ENCODE measurements at places on chromosomes 11 and 22.

GRCh38 chr11:42521994-42522393 is 789.8 kb upstream of the API5 start:
- DNase-seq = no peak

DNA sequence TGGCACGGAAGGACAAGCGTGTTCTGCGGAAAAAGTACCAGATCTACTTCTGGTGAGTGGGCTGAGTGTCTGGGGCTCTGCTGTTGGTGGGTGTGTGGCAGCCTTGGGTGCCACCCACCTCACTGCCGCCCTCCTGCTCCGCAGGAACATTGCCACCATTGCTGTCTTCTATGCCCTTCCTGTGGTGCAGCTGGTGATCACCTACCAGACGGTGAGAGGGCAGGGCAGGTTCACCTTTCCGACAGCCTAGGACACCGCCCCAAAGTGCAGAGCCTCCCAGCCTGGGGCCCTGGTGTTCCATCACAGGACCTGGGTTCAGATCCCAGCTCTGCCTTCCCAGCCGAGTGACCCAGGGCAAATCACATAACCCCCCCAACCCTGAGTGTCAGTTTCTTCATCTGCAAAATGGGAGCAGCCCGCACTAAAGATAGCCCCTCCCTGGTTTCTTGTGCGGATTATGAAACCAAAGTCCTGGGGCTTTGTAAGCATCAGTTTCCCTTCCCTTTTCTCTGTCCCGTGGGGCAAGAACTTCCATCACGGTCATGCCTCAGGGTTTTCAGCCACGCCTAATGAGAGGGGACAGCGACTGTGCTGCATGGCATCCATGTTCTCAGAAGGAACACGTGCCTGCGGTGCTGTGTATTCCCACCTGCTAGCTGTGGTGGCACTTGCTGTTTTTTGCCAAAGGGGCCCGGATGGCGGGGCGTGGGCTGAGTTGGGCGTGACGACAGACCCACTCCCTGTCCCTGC is 9.8 kb upstream of the TAGLN start:
- DNase-seq = no peak

DNA sequence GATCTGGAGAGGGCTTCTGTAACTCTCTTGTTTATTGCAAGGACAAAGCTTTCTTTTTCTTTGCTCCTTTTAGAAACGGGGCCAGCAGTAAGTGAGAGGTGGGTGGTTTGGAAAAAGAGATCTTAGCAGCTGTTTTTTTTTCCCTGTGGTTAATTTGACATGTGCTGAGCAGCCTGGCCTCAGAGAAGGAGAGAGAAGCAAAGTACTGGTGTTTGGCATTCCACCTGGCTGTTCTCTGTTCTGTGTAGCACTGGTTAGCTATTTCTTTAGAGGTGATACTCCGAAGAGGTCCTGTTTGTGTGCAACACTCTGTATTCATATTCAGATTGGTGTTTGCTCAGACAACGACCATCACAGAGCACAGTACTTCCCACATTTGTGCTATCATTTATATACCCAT is 80.8 kb upstream of the SORL1-AS1 start:
- DNase-seq = no peak

- DNase-seq = no peak
These were observed 40.3 kb upstream of the TTLL12 start for GRCh38 chr22:43227239-43227630.

DNA sequence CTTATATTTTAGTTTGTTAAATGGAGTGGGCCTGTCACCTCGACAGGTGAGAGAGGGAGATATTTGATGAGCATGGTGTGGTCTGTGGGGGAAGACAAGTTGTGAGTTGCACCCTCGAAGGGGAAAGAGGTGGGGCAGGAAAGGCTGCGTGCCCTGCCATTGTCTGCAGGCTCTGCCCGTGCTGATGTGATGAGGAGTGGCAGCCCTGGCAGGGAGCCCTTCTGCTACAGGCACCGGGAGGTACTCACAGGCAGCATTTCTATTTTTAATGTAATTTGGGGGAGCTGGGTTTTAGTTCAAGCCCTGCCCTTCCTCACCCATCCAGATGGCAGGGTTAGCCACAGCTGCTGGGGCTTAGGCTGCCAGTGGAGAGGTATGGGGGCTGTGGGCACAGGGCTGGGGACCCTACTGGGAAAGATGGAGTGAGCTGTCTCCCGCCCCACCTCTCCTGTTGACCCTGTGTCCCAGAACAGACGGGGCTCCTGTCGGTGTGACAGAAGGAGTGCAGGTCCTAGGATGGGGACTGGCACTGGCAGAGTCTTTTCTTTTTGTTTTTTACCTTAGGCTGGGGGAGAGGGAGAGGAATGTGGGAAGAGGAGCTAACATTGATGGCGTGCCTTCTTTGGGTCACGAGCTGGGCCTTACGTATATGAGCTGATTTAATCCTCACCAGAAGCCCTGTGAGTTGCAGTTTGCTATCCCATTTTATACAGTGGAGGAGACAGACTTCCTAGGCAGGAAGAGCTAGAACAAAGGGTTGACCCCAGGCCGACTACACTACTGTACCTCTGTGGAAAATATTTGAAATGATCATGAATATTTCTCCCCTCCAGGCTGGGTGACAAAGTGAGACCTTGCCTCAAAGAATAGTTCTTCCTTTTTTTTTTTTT is 51.6 kb downstream of the CEP164 start:
- no peak for DNase-seq

DNA sequence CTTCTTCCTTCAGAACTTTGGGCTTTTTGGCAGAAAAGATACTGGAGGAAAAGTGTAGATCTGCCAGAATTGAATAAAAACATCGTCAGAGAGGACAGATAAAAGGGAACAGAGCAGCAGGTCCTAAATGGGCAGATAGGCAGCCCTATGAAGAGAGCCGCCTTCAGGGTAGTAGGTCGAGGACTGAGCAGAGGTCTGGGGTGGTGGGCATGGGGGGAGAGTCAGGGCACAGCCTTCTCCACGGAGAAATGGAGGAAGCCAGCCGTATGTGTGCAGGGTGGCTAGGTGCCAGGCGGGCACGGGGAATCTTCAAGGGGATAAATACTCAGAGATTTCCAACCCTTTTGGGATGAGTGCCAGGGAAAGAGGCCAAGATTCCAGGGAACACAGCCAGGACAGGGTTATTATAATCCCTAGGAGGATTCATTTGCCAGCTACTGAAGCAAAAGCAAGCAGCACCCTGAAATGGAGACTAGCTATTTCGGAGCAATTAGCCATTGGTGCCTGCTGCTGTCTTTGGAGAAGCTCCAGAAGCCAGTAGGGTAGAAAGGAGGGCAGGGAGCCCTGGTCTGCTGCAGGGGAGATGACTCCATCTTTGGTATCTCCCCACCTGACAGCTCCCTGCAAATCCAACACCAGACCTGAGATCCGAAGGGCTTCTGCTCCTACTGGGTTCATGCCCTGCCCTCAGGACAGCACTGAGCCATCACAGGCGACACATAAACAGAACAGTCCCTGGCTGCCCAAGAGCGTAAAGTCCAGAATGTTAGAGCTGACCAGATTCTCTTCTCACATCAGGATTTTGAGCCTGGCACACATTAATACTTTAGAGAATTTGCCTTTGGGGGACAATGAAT is 174.5 kb upstream of the NTM start:
- no peak for DNase-seq

GRCh38 chr11:114483929-114484328 is 44.7 kb downstream of the REXO2 start:
- DNase-seq = no peak

DNA sequence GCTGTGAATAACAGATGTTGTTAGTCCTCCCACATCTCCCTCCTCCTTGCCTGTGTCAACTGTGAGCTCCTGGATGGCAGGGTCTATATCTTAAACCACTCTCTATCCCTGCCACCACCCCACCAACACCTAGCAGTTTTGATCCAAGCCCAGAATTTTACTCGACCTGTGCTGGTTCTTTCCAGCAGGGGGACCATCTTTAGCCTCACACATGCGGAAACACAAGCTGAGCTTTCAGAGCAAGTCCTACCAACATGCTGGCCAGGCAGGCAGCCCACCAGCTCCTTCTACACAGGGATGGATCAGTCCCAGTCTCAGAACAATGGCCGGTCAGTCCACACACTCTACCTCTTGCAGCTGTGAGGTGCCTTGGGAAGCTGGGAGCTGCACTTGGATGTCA is 231.5 kb downstream of the NXPE2 start:
- no peak for DNase-seq

DNA sequence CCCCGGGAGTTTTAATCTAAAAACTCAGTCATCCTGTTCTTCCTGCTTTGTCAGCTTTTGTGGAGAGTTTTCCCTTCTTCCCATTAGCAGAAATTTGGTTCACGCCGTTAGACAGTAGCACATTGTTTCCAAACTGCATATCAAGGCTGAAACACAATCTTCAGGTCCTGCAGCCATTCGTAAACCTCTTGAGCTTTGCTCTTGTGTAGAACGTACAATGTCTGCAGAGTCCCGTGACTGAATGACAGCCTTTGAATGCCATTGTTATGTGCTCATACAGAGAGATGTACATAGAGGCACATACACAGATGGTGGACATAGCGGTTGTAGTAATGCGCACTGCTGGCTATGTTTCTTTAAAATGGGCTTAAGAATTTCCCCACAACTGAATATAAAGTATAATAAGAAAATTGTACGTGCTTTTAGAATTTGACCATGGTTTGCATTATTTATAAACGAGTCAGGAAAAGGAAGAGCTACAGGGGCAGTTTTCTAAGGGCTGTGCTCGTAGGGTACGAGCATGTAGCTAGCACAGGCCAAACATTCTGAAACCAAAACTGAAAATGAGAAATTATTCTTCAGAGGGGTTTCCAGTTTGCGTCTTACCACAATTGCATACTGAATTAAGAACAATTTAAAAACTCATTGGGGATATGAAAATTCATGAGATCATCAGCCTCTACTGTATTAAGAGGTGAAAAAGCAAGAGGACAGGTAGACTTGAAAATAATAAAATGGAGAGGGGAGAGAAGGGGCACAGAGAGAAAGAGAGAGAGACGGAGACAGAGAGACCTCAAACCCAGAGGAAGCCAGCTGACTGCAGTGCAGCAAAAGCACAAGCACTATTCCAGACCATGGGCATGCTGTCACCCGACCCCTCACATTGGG is 310.1 kb downstream of the CADM1 start:
- DNase-seq = no peak

- DNase-seq = no peak
These were observed 9.8 kb downstream of the PAX6 start for GRCh38 chr11:31801298-31801702.

Measured in activated CD4-positive, alpha-beta T cell treated with anti-CD3 and anti-CD28 coated beads for 24 hours (primary cell).